Mucosa of descending colon (tissue), 3 donors: ENCODE measurements at places on chromosomes 6 and 20.

DNA sequence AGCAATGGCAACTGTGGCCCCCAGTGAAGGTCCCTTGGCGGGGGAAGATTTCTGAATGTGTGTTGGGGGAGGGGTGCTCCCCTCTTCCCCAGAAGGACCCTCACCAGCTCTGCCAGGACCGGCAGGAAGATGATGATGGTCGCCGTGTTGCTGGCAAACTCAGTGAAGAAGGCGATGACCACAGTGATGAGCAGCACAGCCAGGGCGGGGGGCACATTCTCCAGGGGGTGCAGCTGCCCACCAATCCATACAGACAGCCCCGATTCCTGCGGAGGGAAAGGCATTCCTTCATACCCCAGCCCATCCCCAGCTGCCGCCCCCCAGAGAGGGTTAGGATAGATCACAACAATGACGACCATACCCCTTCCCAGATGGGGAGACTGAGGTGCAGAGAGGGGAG is 15.7 kb upstream of the OCSTAMP start:
- no peak for DNase-seq

DNA sequence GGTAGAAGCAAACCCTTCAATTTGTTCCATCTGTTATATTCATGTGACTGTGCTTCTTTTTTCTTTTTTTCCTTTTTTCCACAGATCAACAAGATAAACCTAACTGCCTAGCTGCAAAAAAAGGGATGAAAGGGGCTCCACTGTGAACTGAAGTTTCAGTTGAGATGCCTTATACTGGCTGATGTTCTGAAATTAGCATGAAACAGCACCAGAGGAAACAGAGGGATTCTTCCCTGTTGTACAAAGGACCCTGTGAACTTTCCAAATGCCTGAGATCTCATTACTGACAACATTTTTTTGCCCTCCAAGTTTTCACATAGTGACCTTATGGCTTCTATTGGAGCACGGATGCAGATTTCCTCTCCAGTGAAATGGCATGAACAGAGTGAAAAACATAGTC is 302.7 kb upstream of the TFAP2D start:
- DNase-seq = no peak

DNA sequence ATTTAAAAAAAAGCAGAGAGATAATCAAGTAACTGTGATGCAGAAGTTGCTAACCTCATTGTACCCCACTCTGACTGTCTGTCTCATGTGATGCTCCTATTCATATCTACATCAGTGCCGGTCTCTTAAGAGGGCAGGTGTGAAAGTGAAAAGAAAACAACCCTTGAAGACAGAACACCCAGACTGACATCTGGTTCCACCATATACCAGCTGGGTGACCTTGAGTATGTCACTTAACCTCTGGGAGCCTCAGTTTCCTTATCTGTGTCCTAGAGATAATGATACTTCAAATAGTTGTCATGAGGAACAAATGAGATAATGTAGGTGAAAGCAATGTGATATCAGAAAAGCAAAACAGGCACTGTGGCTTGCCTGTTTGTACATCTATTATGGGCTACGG is 426.8 kb upstream of the SOX4 start:
- DNase-seq = no peak

DNA sequence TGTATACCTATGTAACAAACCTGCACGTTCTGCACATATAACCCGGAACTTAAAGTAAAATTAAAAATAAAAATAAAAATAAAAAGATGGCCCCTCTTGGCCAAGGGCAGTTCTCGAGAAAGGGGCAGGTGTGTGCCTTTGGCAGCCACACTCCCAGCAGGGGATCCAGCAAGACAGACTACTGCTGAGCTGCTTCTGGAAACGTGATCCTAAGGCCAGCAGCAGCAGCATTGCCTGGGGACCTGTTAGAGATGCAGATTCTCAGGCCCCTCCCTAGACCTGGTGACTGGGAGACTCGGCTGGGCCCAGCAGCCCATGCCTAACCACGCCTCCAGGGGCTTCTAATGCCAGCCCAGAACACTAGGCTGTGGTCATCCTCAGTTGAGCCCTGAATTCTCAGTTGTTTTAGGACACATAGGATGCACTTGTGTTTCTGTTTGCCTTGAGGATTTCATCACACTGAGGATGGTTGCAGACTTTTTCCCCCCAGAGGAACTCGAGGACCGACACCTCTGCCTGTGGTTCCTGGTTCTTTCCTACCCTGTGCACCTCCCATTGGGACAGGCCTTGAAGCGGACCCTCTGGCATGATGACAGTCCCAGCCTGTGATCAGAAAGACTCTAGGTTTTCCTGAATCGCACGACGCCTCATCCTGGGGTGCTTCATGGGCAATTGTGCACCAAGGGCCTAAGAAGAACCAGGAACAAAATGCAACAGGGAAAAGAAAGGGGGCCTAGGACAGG is 105.9 kb downstream of the TOX2 start:
- no peak for DNase-seq

GRCh38 chr20:58623579-58624473 is 27.3 kb upstream of the STX16 start:
- DNase-seq = no peak

GRCh38 chr6:27791182-27791943 is 120.8 kb downstream of the OR2B2 start:
- peak; percentile 55 for DNase-seq

DNA sequence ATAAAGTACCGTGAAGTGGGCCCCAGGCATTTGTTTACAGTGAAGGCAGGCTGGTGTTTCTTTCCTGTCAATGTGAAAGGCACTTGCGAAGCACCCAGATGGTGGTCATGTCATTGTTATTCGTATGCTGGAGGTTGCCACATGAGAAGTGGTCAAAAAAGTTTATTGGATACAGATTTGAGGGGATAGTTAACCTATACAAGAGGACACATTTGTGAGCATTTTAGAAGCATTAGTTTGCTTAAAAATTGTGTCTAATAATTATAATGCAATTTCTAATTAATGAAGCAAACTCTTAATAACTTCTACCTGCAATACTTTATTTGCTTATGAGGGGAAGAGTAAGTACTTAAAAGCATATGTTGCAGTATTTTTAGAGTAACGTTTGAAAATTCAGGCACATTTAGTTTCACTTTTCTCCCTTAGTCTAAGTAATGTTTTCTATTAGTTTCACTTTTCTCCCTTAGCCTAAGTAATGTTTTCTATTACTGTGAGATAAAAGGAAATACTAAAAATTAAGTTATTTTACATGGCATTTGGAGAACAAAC is 120.7 kb upstream of the CLDN20 start:
- DNase-seq = no peak

- no peak for DNase-seq
Observed at GRCh38 chr6:39518221-39518620, 195.7 kb upstream of the KCNK16 start.

DNA sequence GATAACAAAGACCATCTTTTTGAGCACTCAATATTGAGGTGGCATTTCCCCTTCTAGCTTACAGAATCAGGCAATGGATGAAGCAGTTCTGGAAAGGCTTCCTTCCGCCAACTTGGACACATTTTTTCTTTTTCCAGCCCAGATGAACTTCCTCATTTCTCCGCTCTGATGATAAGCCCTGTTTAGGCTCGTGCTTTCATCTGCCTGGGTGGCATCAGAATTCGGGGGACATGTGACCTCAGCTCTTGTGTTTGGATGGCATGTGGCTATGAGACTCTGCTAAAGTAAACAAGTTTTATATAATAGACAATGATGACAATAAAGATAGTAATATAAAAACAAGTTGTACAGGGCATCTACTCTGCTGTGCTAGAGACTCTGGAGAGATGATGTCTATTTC is 796.7 kb downstream of the DHX35 start:
- no peak for DNase-seq

DNA sequence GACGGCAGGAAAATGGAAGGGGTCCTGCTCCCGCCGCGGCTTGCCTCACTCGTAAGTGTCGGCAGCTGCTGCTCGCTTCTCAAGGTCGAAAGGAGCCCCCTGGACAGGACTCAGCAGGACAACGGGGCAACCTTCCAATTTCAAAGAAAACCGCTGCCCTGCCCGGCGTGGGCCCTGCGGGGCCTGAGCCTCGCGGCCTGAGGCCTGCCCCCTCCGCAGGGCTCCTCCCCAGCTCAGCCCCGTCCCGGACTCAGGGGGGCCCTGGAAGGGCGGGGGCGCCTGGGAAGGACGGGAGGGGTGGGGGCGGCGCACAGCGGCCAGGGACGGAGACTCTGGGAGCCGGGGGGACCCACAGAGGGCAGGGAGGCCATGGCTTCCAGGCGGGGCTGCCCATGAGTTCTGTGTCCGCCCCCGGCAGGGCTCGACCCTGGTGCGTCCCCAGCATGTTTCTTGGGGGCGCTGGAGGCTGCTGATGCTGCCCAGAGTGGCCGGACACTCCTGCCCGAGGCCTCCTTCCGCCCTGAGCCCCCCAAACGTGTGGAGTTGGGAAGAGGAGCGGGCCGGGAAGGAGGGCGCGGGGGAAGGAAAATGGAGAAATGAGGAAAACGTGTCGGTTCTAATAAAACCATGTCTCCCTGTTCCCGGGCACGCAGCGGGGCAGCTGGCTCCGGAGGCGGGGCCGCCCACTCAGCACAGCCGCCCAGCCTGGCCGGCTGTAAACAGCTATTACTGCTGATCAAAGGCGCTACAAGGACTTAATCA is 114.6 kb downstream of the DLL1 start:
- DNase-seq = no peak

GRCh38 chr6:21741221-21742109 is 147.9 kb downstream of the SOX4 start:
- no peak for DNase-seq

DNA sequence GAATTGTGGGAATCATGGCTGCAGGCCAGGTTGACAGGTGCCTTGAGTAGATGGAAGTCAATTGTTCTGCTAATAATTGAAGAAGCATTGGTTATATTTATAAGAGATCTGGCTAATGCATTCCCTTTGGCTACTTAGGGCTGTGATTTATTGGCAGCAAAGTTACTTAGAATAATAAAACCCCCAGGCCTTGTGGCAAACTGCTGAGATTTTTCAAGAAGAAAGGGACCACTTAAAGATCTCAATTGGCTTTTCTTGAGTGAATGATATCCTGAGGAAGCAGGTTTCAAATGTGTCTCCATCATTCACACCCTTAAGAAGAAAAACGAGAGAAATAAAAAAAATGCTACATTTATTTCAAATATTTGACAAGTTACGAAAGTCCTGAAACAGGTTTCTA is 27.4 kb downstream of the DDO start:
- no peak for DNase-seq

DNA sequence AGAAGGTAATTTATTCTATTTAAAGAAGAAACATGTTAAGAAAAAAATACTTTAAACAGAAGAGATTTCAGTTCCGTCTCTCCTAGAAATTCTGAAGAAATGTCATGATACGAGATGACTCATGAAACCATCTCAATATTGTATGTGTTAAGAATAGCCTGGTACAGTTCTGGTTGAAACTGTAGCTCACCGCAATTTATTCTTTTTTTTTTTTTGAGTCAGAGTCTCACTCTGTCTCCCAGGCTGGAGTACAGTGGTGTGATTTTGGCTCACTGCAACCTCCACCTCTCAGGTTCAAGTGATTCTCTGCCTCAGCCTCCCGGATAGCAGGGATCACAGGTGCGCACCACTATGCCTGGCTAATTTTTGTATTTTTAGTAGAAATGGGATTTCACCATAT is 103.3 kb downstream of the ARHGAP18 start:
- no peak for DNase-seq

- DNase-seq = no peak
Observed at GRCh38 chr6:105317607-105318533, 85.0 kb downstream of the PREP start.

GRCh38 chr6:42374018-42374669 is 77.6 kb downstream of the TRERF1 start:
- DNase-seq = no peak

- no peak for DNase-seq
Observed at GRCh38 chr6:164102693-164103092, 688.2 kb downstream of the QKI start.

GRCh38 chr6:114276783-114277182 is 66.0 kb downstream of the HS3ST5 start:
- no peak for DNase-seq

- DNase-seq = no peak
Observed at GRCh38 chr6:96013531-96013930, 2.2 kb upstream of the FUT9 start.

- no peak for DNase-seq
Observed at GRCh38 chr20:49501917-49502316, 19.4 kb upstream of the KCNB1 start.

- DNase-seq = no peak
Observed at GRCh38 chr6:45445364-45445748, 67.6 kb upstream of the SUPT3H start.

GRCh38 chr6:81787313-81788068 is 35.0 kb upstream of the TENT5A start:
- DNase-seq = no peak

- DNase-seq = no peak
Observed at GRCh38 chr6:87553159-87553765, 36.5 kb downstream of the RARS2 start.

- DNase-seq = no peak
Observed at GRCh38 chr6:77447254-77447653, 16.0 kb downstream of the HTR1B start.

GRCh38 chr6:33746651-33747100 is at the start of gene IP6K3:
Gene IP6K3, minus strand, starts transcription at chr6:33746905. Its CDS starts 11,429 bp downstream, at chr6:33735476.
- no peak for DNase-seq

- DNase-seq = peak; percentile 56
Observed at GRCh38 chr6:119148098-119148824, 69.8 kb upstream of the FAM184A start.

GRCh38 chr6:155013457-155013876 is 18.4 kb downstream of the TIAM2 start:
- peak; percentile 29 for DNase-seq

- no peak for DNase-seq
Observed at GRCh38 chr20:50149481-50150254, 3.9 kb downstream of the PEDS1 start.

DNA sequence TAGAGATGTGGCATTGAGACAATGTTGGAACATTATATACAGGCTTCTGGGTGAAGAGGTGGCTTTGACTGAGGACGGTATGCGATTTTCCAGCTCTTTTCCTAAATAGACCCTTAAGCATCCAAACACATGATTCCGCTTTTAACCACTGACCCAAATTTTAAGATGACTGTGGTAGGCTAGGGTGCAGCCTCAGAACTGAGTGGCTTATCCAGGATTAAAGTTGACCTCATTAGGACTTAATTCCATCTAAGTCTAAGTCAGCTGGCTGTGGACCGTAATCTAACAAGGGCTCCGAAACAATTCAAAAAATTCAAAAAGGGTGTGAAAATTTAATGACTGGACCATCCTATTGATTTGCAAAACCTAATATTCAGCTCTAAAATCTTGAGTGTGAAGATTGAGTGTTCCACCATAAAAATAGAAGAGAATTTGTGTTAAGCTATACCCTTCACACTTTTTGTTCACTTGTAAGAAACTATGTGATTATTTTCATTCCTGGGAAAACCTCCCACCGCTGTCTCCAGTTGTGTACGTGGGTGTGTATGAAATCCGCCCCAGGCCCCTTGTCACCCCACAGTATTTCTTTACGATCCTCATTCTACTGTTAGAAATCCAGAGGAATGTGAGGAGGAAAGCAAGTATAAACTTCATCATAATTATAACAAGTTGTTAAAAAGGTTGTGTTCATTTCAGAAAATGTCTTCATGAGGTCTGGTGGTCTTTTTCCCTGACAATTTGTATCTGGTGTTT is 2.7 kb downstream of the PCMTD2 start:
- no peak for DNase-seq

GRCh38 chr6:15305496-15305895 is 59.6 kb downstream of the JARID2 start:
- DNase-seq = no peak
